GM12865 (cell line): ENCODE measurements at places on chromosomes 2 and 18.

DNA sequence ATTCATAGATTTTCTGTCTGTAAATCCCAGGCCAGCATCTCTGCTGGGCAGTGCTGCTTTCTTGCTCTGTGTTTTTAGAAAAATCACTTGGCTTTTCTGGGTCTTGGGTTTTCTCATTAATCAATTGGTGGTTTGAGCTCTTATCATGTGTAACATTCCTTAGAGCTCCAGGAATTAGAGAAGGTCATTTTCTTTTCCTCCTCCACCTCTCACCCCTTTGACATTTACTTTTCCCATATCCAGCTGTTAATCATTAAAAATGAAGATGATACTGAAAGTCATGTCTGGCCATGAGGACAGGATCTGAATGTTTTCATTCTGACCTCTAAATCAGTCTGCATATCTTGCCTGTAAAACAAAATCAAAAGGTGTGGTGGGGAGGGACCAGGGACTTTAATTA lies 111.0 kb downstream of the LRRTM1 start:
- DNase-seq = no peak

GRCh38 chr18:56505971-56506370 lies 132.4 kb downstream of the TXNL1 start:
- no peak for DNase-seq

GRCh38 chr2:8607606-8608005 lies 74.2 kb upstream of the ID2 start:
- DNase-seq = no peak

DNA sequence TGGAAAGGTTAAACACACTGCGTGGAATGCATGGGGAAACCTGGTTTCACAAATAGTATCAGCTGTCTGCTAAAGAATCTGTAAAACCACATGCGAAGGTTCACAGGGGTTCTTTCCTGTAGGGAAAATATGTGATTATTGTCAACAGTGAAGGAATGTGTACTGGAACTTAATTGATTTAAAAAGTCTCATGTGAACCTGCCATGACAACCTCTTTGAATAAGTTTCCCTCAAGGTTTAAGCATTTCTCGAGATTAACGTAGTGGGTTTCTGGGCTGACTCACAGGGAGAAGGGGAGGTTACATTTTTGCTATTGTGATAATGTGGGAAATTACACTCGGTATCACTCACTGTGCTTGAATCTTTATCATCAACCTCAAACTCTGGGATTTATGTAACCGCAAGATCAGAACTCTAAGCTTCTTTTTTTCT lies 28.2 kb upstream of the IL1R1 start:
- DNase-seq = peak; percentile 39

DNA sequence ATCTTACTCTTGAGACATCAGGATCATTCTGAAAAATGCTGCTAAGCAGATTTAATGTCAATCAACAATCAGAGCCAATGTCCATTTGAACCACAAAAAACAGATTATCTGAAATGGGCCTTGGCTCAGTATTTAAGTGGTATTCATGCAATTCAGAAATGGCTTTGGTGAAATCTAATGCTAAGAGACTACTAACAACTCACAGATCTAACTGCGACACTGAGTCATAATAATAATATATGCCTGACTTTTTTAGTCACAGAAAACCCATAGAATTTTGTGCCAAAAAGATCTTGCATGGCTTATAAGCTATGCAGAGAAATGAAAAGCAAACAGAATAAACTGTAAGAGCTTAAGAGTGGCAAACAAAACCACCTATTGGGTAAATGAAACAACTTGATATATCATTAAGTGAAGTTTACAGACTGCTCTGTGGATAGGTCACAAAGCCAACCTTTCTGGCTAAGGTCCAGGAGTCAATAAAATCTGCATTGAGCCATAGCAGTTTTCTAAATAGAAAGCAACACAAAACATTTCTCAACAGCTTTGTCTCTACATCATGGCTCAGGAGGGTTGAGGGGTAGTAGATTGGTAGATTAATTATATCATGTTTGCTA lies 234.3 kb downstream of the LRATD1 start:
- no peak for DNase-seq

DNA sequence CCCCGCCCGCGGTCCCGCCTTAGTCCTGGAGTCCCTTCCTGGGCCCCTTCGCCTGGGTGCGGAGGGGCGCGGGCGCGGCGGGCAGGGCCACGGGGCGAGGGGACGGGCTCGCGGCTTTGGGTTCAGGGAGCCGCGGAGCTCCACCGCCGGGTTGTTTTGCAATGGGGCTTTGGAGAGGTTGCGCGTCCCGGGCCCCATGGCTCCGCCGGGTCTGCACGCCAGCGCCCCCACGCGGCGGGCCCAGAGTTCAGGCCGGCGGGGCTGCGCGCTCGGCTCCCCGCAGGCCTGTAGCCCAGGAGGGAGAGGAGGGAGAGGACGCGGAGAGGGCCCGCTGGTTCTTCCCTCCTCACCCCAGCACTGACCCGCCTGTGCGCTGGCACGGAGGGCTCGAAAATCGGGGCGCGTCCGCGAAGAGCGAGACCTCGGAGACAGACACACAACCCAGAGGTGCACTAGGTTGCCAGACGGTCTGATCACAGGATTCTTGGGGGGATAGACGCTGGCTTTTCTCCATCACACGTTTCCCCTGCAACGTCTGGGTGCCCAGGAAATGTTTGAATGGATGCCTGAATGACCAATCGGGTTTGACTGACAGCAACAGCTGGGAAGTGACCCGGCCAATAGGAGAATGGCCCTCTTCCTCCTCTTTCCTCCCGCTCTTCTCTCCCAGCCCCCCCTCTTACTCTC lies 4.9 kb upstream of the SIX2 start:
- DNase-seq = no peak

DNA sequence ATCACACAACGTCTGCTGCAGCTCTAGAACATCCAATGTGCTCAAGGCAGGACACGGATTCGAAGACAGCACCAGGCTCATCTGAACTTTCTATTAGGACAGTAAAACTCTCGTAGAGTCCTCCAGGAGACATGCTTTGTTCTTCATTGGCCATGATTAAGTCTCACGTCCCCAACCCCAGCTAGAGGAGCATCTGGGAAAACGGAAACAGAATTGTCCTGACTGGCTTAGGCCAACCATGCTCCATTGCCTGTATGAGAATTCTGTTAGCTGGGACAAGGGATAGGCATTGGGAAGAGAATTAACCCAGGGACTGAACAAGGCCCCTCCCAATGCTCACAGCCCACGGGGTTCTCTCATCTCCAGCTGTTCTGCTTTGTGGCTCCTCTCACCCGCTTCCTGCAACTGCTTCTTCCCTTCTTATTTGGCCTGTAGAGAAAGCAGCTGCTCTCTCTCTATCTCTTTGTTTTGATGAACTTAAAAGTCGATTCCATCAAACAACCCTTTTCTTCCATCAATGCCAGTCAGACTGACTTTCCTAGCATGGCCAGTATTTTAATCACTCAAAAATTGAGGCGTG lies 75.6 kb downstream of the C1QL2 start:
- no peak for DNase-seq

DNA sequence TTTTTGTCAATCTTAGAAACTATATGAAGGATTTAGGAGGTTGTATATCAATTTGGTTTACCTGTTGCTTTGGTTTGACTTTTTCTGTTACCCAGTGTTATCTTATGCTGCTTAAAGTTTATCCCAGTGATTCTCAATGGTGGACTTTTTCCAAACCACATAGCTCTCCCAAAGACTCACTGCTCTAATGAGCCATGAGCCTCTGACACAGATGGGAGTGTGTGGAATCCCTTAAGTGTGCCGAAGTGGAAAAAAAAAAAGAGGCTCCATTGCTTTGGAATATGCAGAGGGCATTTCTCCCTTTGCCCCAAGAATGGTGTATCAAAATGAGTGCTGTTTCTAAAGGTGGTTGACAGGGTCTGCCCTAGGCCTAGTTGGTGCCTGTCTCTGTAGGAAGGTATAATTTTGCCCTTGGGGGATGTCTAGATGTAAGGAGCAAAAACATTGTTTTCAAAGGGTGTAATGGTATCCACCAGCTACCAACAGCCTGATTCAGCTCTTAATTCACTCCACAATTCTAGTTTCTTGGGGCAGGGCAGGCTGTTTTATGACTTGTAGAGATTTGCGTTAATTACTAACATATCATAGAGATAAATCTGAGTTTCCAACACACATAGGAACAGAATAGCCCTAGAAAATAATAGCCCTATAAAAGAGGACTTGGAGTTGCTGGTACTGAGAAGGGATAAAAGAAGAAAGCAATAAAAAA lies 64.3 kb upstream of the CYP26B1 start:
- DNase-seq = no peak

- no peak for DNase-seq
Observed at GRCh38 chr2:54824567-54824966, 101.1 kb downstream of the EML6 start.

DNA sequence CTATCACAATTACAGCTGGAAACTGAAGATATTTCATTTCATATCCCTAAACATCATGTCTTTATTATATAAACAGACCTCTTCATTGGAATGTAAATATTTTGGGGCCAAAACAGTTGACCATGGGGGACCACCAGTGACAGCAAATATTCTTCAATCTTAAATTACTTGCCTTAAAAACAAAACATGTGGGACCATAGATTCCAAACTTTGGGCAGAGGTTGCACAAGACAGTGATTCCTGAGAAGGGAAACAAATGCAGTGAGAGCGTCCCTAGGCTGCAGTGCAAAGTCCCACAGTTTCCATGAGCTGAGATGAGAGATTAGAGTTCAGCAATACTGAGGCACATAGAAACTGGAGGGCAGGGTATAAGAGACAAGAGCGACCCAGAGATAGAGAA lies 818.9 kb downstream of the CBLN2 start:
- DNase-seq = no peak

DNA sequence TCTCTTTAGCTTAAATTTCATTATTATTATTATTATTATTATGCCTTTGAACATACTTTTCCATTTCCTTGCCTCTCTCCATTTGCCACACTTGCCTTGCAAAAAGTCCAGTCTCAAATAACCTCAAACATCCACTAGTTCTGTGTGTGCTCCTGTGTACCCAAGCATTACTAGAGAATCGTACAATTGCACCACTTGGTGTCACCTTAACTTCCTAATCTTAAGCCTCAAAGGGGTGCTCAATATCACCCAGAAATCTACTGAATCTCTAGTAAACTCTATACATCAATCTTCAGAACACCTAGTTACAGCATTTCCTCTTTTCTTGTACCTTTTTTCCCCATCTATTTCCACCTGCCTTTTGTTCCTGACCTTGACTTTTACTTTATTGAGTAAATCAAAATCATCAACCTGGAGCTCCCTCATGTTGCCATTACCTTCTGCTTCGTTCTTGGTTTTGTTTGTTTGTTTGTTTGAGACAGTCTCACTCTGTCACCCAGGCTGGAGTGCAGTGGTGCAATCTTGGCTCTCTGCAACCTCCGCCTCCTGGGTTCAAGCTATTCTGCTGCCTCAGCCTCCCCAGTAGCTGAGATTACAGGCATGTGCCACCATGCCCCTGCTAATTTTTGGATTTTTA lies 12.5 kb upstream of the SOS1 start:
- DNase-seq = no peak

DNA sequence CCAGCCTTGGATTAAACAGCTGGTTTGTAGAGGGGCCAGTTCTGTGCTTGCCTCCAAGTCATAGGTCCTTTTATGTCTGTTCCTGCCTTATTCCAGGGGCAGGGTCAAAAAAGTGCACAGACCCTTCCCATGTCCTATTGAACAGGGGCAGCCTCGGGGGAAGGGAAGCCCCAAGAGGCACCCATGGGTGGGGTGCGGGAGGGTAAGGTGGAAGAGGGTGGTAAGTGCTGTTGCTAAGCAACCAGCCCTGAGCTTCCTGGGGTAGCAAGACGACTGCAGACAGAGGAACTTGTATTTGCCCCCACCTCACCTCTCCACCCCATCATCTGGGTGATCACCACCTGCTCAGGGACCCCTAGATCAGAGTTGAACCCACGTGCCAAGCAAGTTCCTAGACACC lies 7.7 kb downstream of the DNMT3A start:
- DNase-seq = no peak

- peak; percentile 77 for DNase-seq
Observed at GRCh38 chr2:230411570-230412370, 4.2 kb upstream of the SP100 start.

DNA sequence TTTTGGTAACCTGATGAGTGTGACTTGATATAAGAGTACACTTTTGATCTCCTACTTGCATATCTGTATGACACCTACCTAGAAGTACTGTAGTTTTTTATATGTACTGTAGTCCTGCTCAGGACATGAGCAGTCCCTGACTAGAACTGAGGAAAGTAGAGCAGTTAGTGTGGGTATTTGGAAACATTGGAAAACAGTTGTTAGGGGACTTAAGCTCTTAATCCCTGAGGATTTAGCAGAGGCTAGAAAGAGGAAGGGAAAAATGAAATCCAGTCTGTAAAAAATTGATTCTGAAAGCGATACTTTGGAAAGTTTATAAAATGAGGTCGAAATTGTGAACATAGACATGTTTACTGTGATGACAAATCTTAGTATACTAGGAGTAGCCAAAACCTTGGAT lies 125.6 kb downstream of the NCOA1 start:
- DNase-seq = no peak

- DNase-seq = no peak
Observed at GRCh38 chr2:198775737-198776136, 682.0 kb downstream of the SATB2 start.

DNA sequence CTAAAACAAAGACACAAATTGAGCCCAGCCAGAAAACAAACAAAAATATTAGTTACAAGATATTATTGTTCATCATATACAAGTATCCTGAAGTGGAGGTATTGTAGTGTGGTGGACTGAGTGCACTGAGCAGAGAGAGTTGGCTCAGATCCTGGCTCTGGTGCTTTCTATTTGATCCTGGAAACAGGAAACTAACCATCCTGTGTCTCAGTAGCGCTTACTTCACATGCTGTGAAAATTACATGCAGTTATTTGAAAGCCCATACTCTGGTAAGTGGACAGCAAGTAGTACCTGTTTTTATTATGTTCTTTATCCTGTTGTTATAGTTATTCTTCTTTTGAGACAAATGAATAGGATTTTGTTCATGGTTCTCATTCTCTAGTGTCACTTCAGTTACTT lies 84.3 kb upstream of the CRIM1 start:
- no peak for DNase-seq

DNA sequence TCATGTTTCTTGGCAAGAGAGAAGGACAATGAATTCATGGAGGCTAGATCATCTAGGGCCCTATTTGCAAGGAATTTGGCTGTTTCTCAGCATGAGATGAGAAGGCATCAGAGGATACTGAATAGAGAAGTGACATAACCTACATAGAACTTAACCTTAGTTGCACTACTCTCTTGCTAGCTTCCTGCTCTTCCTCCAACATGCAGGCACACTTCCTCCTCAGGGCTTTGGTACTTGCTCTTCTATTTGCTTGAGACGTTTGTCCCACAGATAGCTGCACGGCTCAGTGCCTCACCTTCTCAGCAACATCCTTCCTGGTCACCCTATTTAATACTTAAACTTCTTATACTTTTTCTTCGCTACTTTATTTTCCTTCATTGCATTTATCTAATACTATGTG lies 20.0 kb upstream of the LANCL1 start:
- peak; percentile 17 for DNase-seq
